Activated gamma-delta T cell (primary cell): ENCODE measurements at places on chromosomes 1 and 21.

GRCh38 chr1:64878090-64878489 lies 88.3 kb downstream of the JAK1 start:
- no peak for DNase-seq

DNA sequence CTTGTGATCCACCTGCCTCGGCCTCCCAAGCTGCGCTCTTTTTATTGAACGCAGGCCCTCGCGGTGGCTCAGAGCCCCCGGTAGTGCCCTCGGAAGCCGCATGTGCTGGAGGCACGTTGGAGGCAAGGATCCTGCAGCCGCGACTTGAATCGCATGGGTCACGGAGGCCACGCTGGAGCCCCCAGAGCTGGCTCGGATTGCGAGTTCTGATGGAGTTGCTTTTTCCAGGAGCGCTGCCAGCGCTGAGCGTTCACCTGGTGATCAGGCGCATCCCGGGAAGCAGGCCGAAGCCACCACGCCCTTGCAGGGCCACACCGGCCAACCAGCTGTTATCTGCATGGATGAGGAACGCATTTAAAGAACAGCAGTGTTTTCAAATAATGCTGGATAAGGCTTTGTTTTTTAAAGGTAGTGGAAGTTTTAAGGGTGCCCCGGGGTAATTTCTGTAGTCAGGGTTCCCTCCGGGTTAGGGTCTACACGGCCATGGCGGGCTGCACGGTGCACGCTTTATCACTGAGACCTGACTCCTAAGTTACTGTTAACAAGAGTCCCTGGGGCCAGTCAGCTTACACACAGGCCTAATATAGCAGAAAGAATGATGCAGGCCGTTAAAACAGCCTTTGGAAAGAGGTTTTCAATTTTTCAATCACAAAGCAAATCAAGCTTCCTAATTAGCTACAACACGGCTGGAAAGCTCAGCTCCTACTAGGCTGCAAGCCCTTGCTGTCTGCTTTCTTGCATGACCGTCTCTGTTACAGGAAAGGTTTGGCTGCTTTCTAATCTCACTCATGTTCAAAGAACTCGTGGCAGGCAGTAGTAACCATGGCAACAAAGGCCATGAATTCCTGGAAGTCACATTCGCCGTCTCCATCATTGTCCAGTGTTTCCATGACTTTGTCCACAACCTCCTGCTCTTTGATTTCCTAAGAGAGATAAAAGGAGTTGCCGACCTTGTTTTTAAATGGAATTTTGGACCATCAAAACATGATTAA lies 6.0 kb downstream of the S100B start:
- no peak for DNase-seq

DNA sequence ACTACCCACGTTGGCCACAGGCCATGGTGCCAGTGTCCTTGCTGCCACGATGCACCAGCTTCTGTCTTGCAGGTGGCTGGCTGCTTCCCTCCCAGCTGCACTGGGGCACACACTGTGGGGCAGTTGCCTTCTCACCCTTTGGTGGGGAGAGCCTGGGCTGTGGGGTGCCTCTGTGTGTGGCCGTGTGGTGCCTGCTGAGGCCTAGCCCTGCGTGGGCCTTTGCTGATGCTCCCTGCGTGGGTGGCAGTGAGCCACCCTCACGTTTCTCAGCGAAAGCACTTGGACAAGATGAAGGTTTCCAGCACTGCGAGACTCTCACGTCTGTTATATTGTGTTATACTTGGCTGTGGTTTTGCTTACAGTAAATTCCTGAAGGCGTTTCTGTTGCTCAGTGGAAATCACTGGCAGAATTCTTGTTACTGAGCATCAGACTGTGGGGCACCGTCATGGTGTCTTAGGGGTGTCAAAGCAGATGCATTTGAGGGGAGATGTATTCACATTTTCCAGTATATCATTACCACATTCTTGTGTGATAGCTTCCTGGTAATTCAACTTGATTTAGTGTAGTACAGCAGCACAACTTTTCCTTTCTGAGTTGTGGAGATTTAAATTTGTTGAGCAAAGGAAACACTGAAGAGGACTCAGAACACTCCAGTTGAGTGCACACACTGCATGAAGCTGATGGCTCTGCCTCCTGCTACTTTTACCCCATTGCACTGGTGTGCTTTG lies 124.7 kb downstream of the PCBP3 start:
- no peak for DNase-seq

DNA sequence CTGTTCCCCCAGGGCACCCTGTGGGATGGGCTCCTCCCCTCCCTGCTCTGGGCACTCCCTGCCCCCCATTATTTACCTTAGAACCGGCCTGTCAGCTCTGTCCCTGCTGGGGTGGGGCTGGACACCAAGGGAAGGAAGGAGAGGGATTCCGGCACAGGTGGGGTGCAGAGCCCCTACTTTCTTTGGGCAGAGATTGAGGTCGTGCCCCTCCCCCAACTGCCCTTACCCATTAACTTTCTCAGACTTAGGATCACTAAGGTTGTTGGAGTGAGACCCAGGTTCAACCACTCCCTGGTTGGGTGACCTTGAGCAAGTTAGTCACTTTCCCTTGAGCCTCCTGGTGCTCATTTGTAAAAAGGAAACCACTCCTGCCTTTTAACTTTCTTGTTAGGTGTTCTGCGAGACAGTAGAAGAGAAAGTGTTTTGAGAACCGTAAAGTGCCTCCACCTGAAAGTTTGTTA lies 57.0 kb upstream of the SYNC start:
- no peak for DNase-seq

DNA sequence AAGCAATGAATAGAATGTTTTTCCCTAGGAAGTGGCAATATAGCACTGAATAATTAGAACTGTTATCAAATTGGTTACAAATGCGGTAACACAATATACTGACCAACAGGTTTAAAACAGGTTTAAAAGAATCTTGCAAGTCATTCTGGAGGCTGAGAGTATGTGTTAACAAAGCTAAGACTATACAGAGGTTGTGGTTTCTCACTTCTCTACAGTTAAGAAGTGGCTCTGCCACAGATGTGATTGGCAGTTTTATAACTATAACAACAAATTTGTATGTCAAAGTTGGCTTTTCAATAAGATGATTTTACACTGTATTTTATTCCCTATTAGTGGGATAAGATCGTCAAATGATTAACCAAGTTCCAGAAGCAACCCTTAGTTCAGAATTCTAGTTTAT lies 7.1 kb downstream of the ANGEL2 start:
- DNase-seq = no peak

GRCh38 chr1:58447042-58447441 lies 99.5 kb downstream of the OMA1 start:
- no peak for DNase-seq

DNA sequence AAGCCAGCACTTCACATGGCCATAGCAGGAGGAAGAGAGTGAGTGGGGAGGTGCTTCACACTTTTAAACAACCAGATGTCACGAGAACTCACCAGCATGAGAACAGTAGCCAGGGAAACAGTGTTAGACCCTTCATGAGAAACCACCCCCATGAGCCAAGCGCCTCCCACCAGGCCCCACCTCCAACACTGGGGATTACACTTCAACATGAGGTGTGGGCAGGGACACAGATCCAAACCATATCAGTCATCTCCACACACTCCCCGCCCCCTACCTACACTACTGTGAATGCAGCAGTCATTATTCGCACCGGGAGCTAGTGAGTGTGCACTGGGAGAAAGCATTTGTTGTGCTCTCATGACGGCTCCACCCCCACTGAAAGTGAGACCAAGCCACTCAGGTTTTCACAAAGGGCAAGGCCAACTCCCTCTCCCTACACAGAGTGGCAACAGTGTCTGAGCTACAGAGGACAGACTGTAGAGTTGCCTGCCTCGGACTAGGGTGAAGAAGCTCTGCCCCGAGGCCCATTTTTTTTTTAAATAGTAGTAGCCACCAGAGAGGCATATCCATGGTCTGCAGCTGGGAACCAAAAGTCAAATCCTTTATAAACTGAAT lies 125.6 kb downstream of the BARHL2 start:
- no peak for DNase-seq

DNA sequence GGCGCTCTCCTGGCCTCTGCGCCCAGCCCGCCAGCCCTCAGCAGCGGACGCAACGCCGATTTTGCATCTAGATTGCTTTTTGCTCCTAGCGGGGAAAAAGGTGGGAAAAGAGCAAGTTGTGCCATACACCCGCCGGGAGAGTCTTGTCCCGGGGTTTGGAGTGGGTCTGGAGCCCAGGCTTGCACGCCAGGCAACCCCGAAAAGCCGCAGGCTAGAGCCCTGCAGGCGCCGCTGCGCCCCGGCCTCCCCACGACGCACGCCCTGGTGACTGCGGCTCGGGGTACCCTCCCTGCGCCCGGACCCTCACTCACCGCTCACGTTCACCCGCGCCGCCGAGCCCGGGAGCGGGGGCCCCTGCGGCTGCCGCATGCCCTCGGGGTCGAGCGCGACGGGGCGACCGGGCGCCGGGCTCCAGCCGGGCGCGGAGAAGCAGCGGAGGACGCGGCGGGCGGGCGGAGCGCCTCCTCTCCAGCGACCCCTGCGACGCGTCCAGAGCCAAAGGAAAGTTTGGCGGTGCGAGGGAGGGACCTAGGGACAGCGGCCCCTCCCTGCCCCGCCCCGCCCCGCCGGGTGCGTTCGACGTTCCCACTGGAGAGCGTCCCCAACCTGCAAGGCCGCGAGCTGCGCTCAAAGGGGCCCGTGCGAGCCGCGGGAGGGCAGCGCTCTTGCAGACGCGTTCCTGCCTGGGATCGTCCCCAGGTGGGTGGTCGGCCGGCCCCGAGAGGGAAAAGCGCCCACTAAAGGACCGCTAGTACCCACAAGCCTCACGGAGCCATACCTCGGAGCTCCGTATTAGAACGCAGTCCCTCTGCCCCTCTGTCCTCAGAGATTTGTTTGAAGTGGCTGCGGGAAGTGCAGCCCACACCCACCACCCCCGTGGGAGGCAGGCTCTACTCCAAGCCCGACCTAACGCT lies at the start of gene LPAR3:
Gene LPAR3, minus strand, starts transcription at position 502 of the 914 bp plus-strand sequence. CDS start 27,086 bp downstream, outside the sequence.
- DNase-seq = no peak

DNA sequence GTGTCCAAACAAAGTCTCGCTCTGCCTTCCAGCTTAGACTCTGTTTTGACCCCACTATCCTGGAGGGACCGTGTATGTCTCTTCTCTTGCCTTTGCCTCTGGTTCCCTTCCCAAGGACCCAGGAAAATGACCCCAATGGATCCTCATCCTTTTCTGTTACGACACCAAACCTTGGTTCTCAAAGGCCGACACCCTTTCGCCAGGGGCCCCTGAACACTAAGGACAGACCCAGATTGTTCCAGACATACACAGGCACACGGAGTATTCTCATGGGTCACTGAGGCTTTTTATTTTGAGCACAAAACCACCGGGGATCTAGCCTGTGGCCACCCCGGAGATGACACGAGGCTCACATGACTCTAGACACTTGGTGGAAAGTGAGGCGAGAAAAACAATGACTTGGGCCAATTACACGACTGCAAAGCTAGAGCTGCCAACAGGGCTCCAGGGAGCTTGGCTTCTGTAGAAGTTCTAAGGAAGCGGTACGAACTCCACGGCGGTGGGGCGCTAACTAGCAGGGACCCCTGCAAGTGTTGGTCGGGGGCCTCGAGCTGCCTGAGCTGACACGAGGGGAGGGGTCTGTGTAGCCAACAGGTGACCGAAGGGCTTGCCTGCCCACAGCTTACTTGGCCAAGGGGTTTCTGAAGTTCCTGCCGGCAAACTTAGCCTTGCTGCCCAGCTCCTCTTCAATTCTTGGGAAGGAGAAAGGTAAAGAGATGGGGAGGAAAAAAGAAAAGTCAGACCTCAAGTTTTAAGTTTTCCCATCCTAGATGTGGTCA lies 17.6 kb downstream of the ENO1 start:
- no peak for DNase-seq

DNA sequence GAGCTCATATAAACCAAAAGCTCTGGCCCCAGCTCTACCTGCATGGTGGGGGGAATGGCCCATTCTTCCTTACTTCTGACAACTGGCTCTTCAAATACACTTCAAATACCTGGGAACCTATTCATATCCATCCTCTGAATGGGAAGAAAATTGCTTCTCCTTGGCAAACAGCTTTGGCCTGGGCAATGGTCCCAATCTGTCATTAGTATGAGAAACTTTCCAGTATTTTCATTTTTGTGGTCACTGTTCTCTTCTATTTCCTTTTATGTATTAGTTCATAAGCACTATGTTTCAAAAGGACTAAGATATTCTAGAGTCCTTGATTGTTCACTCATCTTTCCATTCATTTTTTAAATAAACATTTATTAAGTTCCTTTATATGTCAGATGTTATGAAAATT lies 5.2 kb upstream of the HSD3B2 start:
- DNase-seq = no peak
